SK-N-SH (cell line): ENCODE measurements at places on chromosomes 1 and 21. TPM values are rescaled to one million over a fixed set of nuclear protein-coding genes. Genes with fewer than 3 reads are reported as not detected.

Gene MEX3A
- 15.1 and 16.2 TPM in 2 replicates for polyA plus RNA-seq

Gene TSNAX
- 15.7 and 21.0 TPM in 2 replicates for polyA plus RNA-seq

Gene MATN1
- 0.15 and 0.23 TPM in 2 replicates for polyA plus RNA-seq

Gene GPN2
- polyA plus RNA-seq: 20.6 and 24.0 TPM in 2 replicates

Gene OR2AK2
- polyA plus RNA-seq: 0.06 TPM in 1 of 2 replicates, not detected in the other

Gene RPS8
- 3,303 and 3,363 TPM in 2 replicates for polyA plus RNA-seq
